SJSA1 (cell line): ENCODE measurements at places on chromosomes 2 and 18. TPM values are rescaled to one million over a fixed set of nuclear protein-coding genes. Genes with fewer than 3 reads are reported as not detected.
A peak's percentile ranks its signal among the peaks of the same experiment; 100 is the strongest.

DNA sequence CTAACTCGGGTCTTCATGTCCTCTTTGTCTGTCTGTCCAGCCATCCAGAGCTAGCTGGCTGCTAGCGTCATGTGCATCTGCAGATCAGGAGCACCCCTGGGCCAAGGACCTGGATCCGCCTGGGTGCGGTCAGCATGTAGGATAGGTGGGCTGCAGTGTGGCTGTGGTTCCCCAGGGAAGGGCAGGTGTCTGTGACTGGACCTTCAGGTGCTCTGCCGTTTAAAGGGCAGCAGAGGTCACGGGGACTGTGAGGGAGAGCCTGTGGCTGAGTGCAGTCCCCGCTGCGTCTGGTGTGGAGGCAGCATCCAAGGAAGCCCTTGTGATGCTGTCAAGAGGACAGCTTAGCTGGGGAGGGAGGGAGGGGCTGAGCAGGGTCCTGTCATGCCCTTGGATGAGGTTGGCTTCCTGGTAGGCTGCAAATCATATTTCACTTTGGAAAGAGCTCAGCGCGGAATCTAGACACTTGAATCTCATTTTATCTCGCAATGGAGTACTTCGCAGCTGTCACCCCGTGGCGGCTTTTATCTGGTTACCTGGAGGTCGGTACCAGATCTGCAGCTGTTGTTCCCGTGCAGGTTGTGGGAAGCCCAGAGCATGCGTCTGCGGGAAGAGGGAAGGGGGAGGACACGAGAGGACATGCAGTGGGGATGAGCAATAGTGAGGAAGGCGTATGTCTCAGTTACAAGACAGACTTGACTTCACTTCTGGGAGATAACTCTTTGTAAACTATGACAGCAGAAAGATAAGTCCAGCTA lies 5.9 kb upstream of the RALB start:
- no peaks in the 10 kb centered on the region for H3K27me3 ChIP-seq
- H3K4me3 ChIP-seq = no peak overlapping the region
- H3K36me3 ChIP-seq = no peaks in the 10 kb centered on the region

The PDE11A gene
- total RNA-seq = 0.38 and 0.42 TPM in 2 replicates

The ST8SIA3 gene
- not detected in 2 replicates for total RNA-seq

DNA sequence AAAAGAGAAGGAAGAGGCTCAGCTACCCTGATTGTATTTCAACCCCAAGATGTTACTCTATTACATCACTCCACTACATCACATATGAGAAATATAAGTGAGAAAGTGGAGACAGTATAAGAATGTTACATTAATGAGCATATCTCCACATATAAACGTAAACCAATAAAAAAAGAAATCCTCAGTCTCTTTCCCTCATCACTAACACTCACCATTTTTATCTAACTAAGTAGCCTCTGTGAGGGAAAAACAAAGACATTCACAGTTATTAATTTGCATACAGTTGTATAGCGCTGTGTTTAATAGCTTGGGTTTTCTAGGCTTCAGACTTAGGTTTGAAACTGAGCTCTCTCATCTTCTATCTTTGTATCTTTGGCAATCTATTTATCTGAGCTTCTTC lies 489.1 kb upstream of the LRRTM4 start:
- H3K36me3 ChIP-seq = no peaks in the 10 kb centered on the region
- no peak overlapping the region for H3K4me3 ChIP-seq
- H3K4me1 ChIP-seq = no peaks in the 10 kb centered on the region
- no peaks in the 10 kb centered on the region for H3K27me3 ChIP-seq

GRCh38 chr2:239895669-239896068 lies 129.5 kb downstream of the NDUFA10 start:
- H3K36me3 ChIP-seq = no peaks in the 10 kb centered on the region
- no peak overlapping the region for H3K4me3 ChIP-seq
- peaks cover 8% of the 10 kb centered on the region for H3K27me3 ChIP-seq
- H3K4me1 ChIP-seq = no peaks in the 10 kb centered on the region

- peak overlapping the region; percentile 62 for H3K4me3 ChIP-seq
- H3K36me3 ChIP-seq = peaks cover 6% of the 10 kb centered on the region
- peak overlapping the region; percentile 93 for H3K27ac ChIP-seq
- no peaks in the 10 kb centered on the region for H3K27me3 ChIP-seq
- peak; percentile 89 for DNase-seq
- peaks cover 10% of the 10 kb centered on the region for H3K4me1 ChIP-seq
Observed at GRCh38 chr2:65436169-65436823, 3.9 kb upstream of the SPRED2 start.

GRCh38 chr2:169526451-169526850 lies 16.9 kb downstream of the KLHL41 start:
- H3K36me3 ChIP-seq = 0 out of 2 replicates have a peak, but pooled peaks cover 4% of the 10 kb centered on the region
- H3K4me1 ChIP-seq = no peaks in the 10 kb centered on the region
- H3K4me3 ChIP-seq = no peak overlapping the region
- DNase-seq = no peak
- no peak overlapping the region for H3K27ac ChIP-seq

DNA sequence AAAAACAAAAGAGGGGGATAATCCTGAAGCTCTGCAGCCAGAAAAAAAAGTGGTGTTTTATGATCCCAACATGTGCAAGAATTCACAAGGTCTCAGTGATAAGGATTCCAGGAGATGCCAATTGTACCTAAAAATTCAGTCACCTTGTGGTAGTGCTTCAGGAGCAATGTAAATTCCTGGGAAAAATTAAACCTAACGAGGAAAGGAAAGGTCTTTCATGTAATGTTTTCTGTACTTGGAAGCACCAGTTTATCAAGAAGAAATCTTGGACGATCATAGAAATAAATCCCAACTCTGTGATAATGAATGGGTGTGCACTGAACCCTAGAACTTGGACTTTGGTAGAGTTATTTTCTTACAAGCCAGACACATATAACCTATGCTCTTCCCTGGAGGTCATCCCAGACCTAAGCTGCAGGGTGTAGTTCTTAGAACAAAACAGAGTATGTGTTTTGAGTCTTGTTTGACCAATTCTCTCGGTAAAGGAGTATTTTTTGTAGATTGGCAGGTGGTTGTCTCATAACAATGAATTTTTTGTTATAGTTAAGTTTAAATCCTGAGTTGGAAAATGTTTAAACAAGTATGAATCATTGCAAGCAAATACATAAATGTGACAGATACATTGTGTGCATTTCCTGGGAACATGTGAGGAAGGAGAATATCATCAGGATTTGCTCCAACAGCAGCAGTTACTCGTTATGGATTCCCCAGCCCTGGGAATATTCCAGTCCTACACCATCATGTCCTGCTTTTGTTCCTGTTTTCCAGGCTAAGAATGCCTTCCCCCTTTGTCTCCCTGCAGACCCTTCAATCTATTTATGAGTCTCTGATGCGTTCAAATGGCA lies 224.6 kb downstream of the NAPG start:
- H3K4me1 ChIP-seq = peaks cover 8% of the 10 kb centered on the region
- no peak overlapping the region for H3K4me3 ChIP-seq
- H3K27ac ChIP-seq = no peak overlapping the region
- no peak for DNase-seq
- no peaks in the 10 kb centered on the region for H3K36me3 ChIP-seq
